ENCODE measurements at places on chromosomes 7 and 10.
A peak's percentile ranks its signal among the peaks of the same experiment; 100 is the strongest.

GRCh38 chr7:51706851-51707250 lies 390.2 kb upstream of the COBL start:
- peak; percentile 3 for DNase-seq

DNA sequence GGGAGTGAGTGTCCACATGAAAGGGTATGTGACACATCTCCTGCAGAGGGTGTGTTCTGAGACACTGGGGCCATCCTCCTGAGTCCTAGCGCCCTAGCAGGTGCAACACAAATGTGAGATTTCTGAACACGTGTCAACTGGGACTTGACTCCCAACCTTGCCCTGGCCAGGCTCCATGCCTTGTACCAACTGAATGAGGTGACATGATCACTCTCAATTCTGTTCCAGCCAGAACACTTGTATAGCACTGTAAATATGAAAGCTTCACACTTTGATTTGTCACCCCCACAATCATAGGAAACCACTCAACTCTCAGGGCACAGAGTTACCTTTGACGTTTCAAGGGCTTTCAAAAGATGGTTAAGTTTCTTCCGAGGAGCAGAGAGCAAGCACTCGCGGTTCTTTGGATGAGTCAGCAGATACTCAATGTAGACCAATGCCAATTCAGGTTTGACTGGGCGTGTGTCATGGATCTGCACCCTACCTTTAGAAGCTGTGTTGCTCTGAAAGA lies 48.6 kb downstream of the NCAPG2 start:
- no peak for DNase-seq

GRCh38 chr10:11610166-11610825 lies 1.2 kb downstream of the USP6NL start:
- peak; percentile 56 for DNase-seq

DNA sequence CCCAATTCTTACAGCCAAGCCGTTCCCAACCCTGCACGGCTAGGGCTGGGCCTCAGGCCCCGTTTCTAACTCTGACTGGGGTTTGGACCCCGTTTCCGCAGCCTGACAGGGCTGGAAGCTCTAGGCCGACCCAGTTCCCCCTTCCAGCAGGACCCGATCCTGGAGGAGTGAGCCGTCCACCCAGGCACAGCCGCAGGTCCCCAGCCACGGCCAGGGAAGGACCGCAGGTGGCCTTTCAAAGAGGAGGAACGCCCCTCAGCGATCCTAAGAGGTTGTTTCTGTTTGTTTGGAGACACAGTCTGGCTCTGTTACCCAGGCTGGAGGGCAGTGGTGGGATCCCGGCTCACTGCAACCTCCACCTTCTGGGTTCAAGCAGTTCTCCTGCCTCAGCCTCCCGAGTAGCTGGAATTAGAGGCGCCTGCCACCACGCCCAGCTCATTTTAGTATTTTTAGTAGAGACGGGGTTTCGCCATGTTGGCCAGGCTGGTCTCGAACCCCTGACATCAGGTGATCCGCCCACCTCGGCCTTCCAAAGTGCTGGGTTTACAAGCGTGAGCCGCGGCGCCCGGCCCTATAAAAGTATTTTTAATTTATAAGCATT lies 778 bp upstream of the GET4 start:
- no peak for DNase-seq

DNA sequence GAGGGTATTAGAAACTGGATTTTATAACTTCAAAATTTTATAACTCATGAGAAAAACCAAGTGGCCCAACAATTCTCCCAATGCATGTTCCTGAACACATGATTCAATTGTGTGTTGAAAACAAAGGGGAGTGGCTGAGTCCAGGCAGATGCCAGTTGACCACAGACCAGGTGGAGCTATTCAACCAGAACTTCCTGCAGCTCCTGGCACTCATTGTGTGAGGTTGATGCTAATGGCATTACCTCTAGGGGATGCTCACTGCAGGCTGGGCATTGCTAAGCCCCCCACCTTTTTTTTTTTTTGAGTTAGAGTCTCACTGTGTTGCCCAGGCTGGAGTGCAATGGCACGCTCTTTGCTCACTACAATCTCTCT lies 20.3 kb downstream of the MYOF start:
- DNase-seq, result no peak

DNA sequence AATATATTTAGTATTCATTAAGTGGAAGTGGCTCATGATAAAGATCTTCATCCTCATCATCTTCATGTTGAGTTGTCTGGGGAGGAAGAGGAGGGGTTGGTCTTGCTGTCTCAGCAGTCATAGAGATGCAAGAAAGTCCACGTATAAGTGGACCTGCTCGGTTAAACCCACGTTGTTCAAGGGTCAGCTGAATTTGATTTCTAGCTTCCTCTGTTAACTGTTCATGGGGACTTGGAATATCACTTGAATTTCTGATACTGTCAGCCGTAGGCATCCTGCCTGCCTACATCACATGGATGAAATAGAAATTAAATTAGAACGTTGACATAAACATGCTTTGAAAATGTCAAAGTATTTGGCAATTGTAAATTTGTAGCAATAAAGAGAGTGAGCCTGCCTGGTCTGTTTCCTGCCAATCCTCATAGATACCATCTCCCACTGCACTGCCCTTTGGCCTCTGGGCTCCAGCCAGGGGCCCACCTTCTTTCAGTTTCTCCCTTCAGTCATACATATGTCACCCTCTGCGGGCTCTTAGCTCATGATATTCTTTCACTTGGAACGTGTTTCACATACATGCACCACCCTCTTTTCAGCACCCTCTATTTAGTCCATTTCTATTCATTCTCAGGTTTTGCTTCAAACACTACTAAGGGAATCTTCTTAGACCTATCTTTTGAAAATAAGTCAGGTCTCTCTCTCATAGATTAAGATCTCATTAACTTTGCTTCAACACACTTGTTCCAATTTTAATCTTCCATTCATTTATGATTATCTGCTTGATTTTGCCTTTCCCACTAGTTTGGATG lies 376.3 kb downstream of the IPMK start:
- no peak for DNase-seq

DNA sequence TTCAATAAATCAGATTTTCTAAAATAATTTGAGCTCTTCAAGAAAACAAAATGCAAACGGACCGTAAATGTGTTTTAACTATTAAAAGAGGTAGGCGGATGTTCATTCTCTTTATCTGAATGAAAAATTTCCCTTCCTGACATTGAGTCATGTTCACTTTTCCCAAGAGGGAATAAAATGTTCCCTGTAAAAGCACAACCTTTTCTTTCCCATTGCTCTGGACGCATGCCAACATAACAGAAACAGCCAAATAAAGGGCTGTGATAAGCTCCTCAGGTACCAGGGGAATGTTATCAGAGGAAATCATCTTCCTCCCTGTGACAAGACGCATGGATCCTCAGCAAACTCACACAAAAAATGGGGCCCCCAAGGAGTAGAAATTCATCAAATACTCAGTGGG lies 251.8 kb downstream of the MTERF1 start:
- DNase-seq, result no peak

DNA sequence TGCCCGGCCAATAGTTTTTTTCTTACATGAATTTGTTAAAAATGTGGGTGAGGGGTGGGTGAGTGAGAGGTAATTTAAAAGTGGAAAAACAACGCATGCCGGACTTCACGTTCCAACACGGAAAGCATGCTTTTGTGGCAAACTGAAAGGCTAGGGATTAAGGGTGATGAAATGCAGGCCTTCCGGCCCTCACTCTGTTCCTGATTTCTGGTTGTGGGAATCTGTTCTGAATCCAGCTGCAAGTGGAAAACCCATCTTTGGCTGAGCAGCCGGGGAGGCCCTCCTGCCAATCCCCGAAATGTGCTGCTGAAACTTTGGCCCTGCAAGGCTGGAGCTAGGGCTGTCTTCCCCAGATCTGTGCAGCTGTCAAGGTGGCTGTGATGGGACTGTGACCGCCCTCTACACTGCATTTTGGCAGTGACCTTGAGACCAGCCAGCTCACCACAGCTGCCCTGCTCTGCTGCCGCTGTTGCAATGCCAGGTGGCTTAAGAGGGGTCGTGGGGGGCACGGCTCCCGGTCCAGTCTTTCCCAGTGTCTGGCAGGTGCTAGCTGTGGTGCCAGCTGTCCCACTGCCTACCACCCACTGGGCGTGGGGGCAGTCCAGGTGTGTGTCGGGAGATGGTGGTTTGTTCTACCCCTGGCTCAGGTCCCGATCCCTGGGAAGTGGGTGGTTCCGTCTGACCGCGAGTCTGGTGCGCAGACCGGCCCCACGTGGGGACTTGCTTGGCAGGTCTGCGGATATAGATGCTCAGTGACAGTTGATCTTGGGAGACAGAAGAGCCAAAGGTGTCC lies 39.0 kb downstream of the TET1 start:
- peak; percentile 41 for DNase-seq

DNA sequence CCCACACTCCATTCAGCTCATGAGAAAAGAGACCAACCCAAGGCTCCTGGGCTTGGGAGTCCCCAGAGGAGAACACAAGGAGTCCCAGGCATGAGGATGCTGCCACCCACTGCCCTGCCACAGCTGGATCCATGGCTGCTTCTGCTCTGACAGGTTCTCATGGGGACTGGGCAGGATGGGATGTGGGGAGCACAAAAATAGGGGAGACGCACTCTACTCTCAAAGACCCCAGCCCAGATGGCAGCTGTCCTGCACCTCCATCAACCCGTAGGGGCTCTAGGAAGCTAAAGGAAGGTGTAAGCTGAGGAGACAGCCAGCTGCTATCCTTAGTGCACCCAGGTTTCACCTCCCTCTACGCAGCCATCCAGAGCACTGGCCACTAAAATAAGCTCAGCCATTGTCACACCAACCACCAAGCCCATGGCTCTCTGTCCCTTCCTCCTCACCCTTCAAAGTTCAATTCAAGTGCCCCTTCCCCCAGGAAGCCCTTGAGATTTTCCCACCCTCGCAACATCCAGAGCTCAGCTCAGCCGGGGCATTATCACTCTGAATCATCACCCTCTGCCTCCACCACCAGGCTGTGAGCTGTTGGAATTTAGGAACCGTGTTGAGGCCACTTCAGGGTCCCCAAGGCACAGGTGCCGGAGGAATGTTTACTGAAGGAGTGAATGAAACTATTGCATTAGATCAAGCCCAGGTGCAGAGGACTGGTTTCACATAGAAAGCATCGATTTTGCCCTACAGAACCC lies 142.1 kb downstream of the GRID1 start:
- no peak for DNase-seq

- DNase-seq, result no peak
These were observed 24.5 kb upstream of the ZNF488 start for GRCh38 chr10:47408606-47409005.

DNA sequence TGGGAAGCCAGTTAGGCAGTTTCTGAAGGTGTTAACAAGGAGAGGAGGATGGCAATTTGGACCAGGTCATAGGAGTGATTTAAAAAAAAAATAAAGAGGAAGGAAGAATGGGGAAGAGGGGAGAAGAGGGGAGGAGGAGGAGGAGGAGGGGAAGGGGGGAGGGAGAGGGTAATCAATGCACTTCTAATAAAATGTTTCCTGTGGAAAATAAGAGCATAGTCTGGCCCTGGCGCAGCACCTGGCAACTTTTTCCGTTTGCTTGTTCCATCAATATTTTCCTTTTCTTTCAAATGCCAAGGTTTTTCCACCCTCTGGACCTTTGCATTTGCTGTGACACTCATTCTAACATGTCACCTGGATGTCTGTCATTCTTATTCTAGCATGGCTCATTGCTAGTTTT lies 308.2 kb downstream of the PPP1R3A start:
- no peak for DNase-seq

- DNase-seq, result no peak
These were observed 70.8 kb upstream of the UNC5B start for GRCh38 chr10:71141528-71141927.
